T-helper 2 cell treated with Interferon-gamma antibody and Interleukin-4, amounts not matched to agents 100 ng/mL and 5 ng/mL, for 36 hours (primary cell): ENCODE measurements at places on chromosomes 7 and 10. TPM values are rescaled to one million over a fixed set of nuclear protein-coding genes. Genes with fewer than 3 reads are reported as not detected.

The AKR1D1 gene
- total RNA-seq: not detected in 2 replicates

The LRRN3 gene
- 132 and 138 TPM in 2 replicates for total RNA-seq

The TUBGCP2 gene
- total RNA-seq: 54.4 and 61.5 TPM in 2 replicates

The NEBL gene
- not detected in 2 replicates for total RNA-seq
